ENCODE measurements at places on chromosomes 7 and 10. TPM values are rescaled to one million over a fixed set of nuclear protein-coding genes. Genes with fewer than 3 reads are reported as not detected.
A peak's percentile ranks its signal among the peaks of the same experiment; 100 is the strongest.

MSMB gene
- total RNA-seq = not detected

PTN gene
- 13.9 TPM for total RNA-seq

SPDYE11 gene
- not detected for total RNA-seq

HKDC1 gene
- 2.1 TPM for total RNA-seq

GHRHR gene
- not detected for total RNA-seq

DNA sequence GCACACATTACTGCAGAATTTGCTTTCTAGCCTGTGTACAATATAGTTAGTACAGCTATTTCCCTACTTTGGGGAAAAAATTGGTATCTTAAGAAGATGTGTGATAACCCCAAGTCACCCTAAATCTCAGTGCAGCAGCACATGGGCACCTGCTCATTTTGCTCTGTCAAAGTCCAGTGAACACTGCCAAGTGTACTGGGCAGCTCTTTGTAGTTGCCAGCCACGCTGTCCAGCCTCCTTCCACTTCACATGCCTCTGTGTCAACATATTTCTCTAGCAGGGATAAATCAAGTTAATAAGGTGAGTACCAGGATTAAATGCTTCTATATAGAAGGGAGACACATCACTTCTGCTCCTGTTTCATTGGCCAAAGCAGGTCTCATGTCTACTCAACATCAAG is 87.1 kb upstream of the CDC14C start:
- DNase-seq = no peak

GRCh38 chr10:26801274-26801673 is 59.5 kb downstream of the ABI1 start:
- DNase-seq = no peak

- DNase-seq = peak; percentile 45
These were observed 25.5 kb upstream of the RBM33 start for GRCh38 chr7:155618708-155619633.

DNA sequence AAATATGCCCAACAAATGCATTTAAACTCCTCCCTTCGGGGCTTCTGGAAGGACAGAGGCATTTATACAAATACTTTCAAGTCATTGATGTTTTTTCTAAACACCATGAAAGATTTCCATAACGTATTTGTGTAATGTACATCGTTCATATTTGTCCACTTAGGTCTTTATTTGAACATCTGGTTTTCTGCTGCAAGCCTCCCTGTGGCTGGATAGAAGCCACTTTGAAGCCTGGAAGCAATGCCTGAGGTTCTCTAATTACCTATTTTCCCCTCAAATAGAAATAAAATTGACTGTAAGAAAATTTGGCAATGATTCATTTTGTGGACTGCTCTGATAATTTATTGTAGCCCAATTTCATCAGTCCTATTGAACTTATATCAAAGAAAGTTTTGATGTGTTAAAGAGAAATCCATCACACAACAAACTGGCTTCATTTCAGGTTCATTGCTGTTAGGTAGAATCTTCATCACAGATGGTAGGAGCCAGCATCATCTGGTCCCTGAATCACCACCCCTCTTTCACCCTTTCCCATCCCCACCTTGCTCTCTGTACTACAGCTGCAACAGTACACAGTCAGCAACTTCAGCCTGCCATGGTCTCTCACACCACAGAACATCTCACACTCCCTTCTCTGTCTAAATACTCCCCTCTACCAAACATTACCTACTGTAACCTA is 186.0 kb upstream of the MGMT start:
- DNase-seq = no peak

- peak; percentile 46 for DNase-seq
These were observed 9.9 kb downstream of the ZNF511 start for GRCh38 chr10:133318494-133319127.

- DNase-seq = no peak
These were observed 109.8 kb downstream of the SH3PXD2A start for GRCh38 chr10:103745341-103746247.

DNA sequence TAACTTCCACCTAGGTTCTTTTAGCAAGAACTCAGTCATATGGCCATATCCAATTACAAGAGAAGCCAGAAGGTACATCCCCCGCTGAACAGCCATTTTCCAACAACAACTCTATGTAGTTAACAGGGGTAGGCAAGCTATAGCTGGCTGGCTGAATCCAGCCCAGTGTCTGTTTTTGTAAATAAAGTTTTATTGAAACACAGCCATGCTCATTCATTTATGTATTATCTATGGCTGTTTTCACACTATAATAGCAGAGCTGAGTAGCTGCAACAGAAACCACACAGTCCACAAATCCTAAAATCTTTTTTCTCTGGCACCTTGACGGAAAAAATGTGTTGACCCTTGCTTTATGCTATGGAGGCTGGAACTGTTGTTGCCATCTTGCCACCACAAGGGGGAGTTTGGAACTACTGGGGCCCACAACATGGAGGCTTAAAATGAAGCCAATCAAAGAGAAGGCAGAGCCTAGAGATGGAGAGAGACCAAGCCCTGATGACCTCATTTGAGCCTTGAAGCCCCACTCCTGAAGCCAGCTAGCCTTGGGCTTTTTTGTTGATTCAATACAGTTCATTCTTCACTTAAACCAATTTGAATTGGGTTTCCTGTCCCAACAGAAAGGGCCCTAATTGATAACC is 33.3 kb upstream of the XPNPEP1 start:
- peak; percentile 43 for DNase-seq

DNA sequence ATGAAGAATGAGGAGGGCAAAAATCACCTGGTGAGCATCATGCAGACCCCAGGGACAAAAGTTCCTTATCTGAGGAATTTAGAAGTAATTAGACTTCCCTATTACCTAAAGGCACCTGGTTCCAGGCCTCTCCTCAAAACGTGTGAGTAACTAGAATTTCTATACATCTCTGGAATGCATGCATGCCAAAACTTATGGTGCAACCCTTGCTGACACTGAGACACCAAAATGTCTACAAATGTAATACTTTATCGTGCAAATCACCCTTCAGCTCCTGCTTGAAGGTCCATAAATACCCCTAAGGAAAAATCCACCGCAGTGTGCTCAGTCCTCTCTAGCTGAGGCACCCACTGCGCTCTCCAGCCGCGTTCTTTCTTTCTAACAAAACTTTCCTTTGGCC is 84.2 kb downstream of the PAXIP1 start:
- DNase-seq = no peak

- DNase-seq = peak; percentile 50
These were observed 55.5 kb upstream of the LHFPL3 start for GRCh38 chr7:104272767-104273384.

- no peak for DNase-seq
These were observed 2.3 kb upstream of the TMEM184A start for GRCh38 chr7:1558181-1558811.

- no peak for DNase-seq
These were observed 24.3 kb downstream of the SLC25A28 start for GRCh38 chr10:99595770-99596465.

DNA sequence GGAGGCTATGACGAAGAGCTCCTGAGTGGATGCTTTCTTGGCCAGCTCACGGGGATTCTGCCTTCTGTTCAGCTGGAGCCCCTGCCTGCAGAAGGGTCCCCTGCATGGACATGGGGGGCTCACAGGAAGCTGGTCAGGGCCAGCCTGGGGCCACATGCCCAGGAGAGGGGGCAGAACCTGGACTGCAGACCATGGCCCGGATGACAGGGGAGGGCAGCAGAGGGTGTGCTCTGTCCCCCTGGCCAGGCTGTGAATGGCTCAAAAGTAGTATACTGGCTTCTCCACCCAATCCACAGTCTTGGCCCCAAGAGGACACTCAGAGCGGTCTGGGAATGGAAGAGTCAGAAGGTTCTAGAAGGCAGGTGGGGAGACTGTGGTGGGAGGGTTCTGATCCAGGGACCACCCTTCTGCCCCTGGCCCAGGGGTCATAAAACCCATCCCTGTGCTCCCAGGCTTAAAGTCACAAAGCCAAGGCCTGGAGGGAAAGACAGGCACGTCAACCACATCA is 40.3 kb downstream of the PPIF start:
- no peak for DNase-seq

- DNase-seq = peak; percentile 58
These were observed 193.6 kb downstream of the MBL2 start for GRCh38 chr10:52578871-52579405.

- DNase-seq = no peak
These were observed 863.6 kb downstream of the NRG3 start for GRCh38 chr10:82738592-82738991.

DNA sequence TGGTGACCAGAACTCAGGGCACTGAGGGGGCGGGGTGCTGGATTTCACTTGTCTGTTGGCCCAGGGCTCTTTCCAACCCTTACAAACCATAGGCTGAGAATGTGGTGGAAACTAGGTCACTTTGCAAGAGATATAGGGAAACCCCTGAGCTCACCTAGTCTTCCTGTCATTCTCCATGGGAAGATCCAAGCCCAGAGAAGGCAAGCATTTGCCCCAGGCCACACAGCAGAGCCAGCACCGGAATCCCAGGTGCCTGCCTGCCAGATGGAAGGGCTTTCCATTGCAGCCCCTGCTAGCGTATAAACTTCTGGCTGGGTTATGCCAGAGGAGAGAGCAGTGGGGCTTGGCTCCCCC is 427 bp downstream of the PYROXD2 start:
- no peak for DNase-seq

GRCh38 chr7:83306502-83306901 is 143.8 kb upstream of the PCLO start:
- no peak for DNase-seq

GRCh38 chr10:47311932-47312662 is 10.2 kb upstream of the GDF2 start:
- DNase-seq = peak; percentile 41

- DNase-seq = peak; percentile 15
These were observed 31.4 kb downstream of the ITPRIP start for GRCh38 chr10:104306897-104307296.

DNA sequence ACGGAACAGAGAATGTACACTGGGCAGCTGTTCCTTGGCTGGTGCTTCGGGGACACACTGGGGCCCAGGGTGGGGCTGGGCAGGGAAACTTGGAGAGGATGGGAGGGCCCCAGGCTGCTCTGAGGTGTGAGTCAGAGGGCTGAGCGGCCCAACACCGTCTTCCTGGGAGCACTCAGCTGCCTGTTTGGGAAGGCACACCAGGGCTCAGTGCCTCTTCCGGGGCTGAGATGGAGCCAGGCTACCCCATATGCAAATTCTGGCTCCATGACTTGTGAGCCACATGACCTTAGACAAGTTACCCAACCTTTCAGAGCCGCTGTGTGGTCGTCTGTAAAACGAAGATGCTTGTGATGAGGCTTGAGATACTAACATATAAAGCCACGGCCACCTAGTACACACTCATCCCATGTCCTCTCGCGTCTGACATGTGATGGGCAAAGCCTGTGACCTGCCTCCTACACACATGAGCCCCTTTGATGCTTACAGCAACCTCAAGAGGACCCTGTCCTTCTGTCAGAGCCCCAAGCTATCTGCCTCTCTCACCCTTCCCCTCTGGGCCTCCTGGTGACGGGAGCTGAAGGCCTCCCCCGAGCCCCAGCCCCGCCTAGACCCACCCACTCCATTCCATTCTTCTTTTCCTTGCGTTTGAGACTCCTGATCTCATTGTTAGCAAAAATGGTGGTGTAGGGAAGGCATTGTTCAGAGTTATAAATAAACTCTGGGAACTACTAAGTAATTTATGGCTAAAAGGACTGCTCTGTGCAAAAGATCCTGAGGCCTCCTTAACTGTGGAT is 26.1 kb downstream of the KLRG2 start:
- peak; percentile 41 for DNase-seq

GRCh38 chr7:113199841-113200240 is 81.5 kb upstream of the SMIM30 start:
- peak; percentile 74 for DNase-seq

DNA sequence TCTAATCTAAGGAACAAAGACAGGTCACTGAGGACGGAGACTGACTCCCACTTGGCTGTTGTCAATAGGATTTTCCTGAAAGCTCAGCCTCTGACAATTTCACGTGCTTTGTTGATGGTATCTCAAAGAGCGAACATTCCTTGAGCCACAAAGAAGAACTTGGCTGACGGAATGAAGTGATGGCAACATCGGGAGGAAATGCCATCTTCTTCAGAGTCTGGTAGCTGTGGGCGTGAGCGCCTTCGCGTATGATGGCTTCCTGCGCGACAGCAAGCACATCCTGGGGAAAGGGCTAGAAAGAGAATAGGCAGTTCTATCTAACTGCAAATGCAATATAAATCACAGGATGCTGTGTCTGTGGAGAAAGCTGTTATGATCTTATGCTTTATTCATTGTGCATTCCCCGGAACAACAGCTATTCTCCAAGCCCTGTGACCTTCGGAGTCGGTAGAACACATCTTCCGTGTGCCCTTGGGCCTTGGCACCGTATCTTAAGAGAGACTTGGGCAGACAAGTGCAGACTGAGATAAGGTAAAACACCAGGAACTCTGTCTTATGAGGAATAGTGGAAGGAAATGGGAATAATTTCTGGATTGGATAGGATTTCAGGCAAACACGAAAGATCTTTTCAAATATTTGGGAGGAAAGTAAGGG is 19.6 kb upstream of the GTPBP4 start:
- DNase-seq = no peak
